ENCODE measurements at places on chromosomes 5 and 9. TPM values are rescaled to one million over a fixed set of nuclear protein-coding genes. Genes with fewer than 3 reads are reported as not detected.

FST gene
- total RNA-seq: 12.6 TPM

DNA sequence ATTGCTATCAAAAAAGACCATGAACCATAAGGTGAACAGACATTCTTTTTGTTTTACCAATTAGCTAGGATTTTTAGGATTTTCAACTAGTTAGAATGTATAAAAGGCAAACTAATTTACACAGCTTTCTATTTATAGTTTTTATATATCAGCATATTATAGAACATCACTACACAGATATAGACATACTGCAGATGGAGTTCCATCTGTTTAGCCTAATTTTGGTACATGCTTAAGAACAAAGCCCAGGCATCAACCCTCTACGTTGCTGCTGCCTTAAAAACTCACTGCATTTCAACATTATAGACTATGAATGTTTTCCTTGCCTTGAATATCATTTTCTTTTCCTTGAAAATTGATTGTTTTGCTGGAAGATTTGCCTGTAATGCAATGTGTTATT lies 2227.5 kb upstream of the C9orf72 start:
- DNase-seq: no peak

- no peak for DNase-seq
Observed at GRCh38 chr9:13100914-13101572, 178.4 kb downstream of the MPDZ start.

DNA sequence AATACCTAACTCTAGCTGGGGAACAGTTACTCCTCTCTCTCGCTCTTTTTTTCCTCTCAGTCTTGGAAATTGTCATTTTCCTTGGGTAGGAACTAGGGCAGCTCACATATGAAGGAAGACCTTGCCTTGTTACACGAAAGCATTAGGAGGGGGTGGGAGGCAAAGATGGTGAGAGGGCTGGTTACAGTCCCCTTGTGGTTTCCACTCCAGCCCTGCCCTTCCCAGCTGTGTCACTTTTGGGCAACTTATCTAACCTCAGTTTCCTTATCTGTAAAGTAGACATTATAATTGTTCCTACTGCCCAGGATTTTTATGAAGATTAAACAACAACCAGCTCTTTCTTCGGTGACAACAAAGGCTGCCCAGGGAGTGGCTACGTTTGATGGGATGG lies 196.2 kb upstream of the CLINT1 start:
- DNase-seq: no peak

GRCh38 chr5:163321511-163321910 lies 115.9 kb upstream of the CCNG1 start:
- no peak for DNase-seq

- DNase-seq: no peak
Observed at GRCh38 chr5:1090538-1090937, 21.3 kb downstream of the SLC12A7 start.

GRCh38 chr5:167488371-167488770 lies 803.1 kb upstream of the WWC1 start:
- DNase-seq: no peak

Measured in thoracic aorta (tissue), 2 donors.